ENCODE measurements at places on chromosomes 1 and 21.
A peak's percentile ranks its signal among the peaks of the same experiment; 100 is the strongest.

DNA sequence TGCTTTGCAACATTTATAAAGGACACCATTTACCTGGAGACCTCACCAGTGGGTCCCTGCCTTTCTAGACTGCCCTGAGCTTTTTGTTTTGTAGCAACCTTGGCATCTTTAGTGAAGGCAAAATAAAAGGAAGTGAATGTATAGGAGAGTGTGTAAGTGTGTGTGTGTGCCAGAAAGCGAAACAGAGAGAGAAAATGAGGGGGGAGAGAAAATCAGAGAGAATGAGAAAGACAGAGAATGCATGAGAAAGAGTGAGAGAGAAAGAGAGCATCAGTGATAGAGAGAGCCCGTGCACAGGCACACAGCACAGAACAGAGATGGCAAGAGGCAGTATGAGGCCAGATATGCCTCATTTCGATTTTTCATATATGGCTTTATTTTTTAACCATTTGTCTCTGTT lies 57.5 kb downstream of the HSD3B1 start:
- no peak for DNase-seq

- DNase-seq = no peak
These were observed 74.6 kb upstream of the PDC start for GRCh38 chr1:186535388-186536133.

DNA sequence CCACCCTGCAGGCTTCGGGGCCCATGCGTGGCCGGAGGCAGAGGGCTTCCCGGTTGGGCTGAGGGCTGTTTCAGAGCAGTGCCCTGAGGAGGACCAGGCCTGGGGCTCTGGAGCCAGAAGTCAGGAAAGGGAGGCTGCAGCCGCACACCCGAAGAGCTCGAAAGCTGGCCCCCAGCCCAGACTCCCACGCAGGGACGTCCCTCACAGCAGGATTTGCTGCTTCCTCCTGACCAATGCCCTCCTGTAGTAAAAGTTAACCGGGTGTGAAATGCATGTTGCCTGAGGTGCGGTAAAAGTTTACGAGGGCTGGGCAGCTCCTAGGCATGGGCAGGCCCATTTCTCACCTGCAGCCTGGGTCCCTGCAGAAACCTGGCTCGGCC lies 101.5 kb upstream of the ARHGEF16 start:
- no peak for DNase-seq

GRCh38 chr1:162292422-162292849 lies 84.2 kb downstream of the SPATA46 start:
- no peak for DNase-seq

DNA sequence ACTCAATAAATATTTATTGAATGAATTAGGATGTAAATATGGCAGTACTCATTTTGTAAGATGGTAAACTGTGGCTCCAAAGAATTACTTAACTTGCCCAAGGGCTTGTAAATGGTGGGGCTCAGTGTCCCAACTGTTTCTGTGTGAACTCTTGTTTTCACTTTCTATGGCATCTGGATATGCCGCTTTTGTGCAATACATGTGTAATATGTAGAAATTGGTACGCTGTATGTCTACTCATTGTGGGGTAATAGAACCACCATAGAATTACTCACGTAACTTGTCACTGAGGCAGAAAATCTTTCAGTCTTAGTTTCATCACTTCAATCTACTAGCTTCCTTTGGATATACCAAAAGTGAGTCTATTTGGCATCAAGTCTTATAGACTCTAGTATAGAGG lies 977 bp downstream of the PRPF3 start:
- no peak for DNase-seq

- no peak for DNase-seq
These were observed 4.9 kb downstream of the POMGNT1 start for GRCh38 chr1:46193285-46193684.

GRCh38 chr1:206495011-206495461 lies 12.3 kb upstream of the RASSF5 start:
- no peak for DNase-seq

GRCh38 chr1:21963477-21964217 lies 13.2 kb upstream of the CELA3B start:
- DNase-seq = no peak

- DNase-seq = no peak
These were observed 9.6 kb downstream of the GSTM2 start for GRCh38 chr1:109677459-109677858.

DNA sequence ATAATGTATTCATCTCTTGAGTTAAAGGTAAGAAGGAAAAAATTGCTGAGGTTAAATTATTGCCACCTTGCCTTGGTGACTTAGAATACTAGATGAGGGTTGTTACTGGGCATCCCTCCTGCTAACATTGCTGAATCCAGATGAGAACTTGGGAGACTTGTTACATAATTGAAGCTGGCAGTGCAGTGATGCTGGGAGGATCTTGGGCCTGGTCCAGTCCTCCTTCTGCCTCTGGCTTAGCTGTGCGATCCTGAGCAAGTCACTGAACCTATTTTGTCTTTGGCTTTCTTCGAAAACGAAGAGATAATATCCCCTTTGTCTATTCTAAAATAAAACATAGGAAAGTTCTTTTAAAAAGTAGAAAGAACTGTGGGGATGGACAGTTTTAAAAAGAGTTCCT lies 244.9 kb upstream of the NRIP1 start:
- no peak for DNase-seq

GRCh38 chr1:111202707-111203623 lies 2.5 kb upstream of the DENND2D start:
- DNase-seq = no peak

- DNase-seq = no peak
These were observed 127.1 kb downstream of the RIPK4 start for GRCh38 chr21:41639766-41640165.

- no peak for DNase-seq
These were observed 579.7 kb downstream of the PTPRC start for GRCh38 chr1:199218533-199218932.

- peak; percentile 81 for DNase-seq
These were observed 718.8 kb upstream of the TMPRSS15 start for GRCh38 chr21:19122356-19122755.

DNA sequence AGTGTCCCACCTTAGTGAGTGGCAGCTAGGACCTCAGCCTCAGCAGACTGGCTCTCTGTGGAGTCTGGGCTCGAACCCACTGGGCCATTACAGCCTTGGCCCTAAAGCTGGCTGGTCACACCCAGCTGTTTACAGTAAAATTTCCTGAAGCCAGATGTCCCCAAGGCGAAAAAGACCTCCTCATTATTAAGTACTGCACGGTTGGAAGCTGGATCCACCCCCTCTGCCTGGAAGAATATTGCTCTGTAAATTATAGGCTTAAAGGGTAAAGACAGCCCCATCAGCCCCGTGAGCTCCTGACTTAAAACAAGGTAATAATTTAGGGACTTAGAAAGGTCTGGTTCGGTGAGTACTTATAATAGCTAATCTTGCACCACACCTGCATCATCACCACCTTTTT lies 30.3 kb upstream of the TMEM51 start:
- peak; percentile 55 for DNase-seq

DNA sequence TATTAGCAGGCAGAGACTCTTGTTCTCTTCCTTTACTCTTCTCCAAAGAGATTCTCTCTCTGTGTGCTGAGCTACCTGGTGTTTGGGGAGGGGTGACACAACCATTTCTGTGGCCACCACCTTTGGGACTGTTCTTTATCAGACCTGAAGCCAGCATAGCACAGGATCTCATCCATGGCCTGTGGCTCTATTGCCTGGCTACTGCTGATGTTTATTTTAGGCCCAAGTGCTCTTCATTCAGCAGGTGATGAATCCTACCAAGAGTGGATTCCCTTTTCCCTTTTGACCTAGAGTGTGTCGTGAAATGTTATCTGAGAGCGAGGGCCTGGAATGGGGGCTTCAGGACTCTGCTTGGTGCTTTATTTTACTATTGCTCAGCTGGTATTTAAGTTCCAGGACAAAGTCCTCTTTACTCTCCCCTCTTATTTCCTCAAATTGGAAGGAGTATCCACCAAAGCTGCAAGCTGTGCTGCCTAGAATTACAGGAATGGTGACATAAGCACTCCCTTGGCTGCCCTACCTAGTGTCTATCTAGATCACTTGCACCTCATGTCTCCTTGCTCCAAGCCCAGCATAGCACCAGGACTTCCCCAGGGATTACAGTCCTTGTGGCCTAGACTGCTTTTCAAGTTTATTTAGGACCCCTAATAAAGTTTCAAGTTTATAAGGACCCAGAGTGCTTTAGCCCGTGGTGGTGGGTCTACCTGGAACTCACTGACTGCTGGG lies 94.7 kb upstream of the GPR52 start:
- DNase-seq = no peak

GRCh38 chr1:6962478-6962995 lies 177.3 kb downstream of the CAMTA1 start:
- no peak for DNase-seq

GRCh38 chr1:206103979-206104378 lies 13.2 kb downstream of the AVPR1B start:
- no peak for DNase-seq

- no peak for DNase-seq
These were observed 93.0 kb downstream of the EVI5 start for GRCh38 chr1:92691925-92692324.

DNA sequence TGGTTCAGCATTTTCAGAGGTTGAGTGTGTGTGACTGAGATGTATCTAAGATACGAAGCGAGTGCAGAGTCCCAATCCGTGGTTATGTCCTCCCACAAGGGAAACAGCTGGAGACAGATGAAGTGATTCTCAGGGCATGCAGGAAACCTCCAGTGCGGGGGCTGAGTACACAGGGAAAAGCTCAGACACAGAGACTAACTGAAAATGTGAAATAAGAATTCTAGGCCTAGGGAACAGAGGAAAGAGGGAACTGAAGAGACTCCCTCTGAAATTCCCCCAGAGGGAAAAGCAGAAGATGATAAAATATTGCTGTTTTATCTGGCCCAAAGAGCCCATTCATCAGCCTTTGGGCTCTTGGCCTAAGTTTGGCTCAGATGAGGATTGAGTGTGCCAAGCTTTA lies 116.8 kb downstream of the LRRC53 start:
- no peak for DNase-seq

DNA sequence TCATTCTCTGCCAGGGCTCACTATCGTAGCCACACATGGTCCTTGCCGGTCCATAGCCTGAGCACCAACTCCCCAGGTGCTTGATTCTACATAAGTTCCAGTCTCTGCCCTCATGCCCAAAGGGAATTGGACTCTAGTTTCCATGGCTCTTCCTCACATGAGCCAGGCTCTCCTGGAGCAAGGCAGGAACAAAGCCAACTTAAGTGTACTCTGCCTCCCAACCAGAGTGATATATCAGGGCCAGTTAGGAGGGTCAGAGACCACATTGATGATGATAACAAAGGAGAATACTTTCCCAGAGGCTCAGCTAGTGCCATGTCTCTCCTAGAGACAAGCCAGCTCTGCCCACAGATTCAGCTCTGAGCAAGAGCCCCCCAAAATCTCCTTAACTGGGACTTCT lies 70.9 kb downstream of the ERI3 start:
- DNase-seq = no peak

- DNase-seq = no peak
These were observed 43.4 kb upstream of the MRPS6 start for GRCh38 chr21:34029743-34030528.

DNA sequence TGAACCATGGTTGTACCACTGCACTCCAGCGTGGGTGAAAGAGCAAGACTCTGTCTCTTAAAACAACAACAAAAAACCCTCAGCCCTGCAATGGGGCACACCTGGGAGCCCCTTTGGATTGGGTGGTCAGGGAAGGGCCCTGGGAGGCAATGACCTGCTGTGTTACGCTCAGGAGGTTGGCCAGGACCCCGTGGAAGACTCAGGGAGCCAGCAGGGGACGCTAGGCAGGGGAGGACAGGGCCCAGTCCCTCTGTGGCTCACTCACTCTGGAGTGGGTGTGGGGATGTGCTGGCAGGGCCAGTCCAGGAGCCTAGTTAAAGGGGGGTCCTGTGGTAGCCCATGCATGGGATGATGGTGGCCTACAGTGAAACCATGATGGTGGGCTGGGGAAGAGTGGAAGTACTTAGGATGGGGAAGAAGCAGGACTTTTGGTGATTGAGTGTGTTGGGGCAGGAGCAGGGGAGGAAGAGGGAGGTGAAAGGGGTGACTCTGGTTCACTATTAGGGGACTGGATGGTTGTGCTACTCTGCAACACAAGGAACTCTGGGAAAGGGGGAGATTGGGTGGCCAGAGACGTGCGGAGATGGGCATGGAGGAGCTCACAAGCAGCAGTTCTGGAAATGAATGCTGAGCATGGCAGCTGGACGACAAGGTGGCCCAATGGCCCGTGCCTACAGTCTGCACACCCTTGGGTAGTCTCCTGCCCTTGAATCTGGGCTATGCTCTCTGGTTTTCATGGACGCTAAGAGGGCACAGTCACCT lies 56.3 kb upstream of the FAM20B start:
- no peak for DNase-seq

GRCh38 chr1:228140724-228141225 lies 696 bp downstream of the GUK1 start:
- DNase-seq = no peak

DNA sequence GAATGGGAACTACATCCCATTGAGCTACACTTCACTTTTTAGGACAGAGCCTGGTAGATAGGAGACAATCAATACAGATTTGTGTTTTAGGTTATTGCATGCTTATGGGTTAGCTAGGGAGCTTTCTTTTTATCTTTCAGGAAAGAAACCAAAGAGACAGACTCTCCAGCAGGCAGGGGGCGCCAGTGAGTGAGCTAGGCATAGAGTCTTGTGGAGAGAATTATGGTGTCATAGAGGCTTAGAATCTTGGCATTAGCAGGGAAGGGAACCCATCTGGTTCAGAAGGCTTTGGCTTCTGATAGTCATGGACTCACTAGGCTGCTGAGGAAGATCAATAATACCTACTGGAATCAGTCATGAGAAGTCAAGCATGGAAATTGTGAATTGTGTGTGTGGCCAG lies at the start of gene SMCP:
Gene SMCP, plus strand, starts transcription at position 281 of the 400 bp plus-strand sequence. CDS start 6,101 bp downstream, outside the sequence.
- no peak for DNase-seq
